ENCODE measurements at places on chromosomes 2 and 18.
A peak's percentile ranks its signal among the peaks of the same experiment; 100 is the strongest.

DNA sequence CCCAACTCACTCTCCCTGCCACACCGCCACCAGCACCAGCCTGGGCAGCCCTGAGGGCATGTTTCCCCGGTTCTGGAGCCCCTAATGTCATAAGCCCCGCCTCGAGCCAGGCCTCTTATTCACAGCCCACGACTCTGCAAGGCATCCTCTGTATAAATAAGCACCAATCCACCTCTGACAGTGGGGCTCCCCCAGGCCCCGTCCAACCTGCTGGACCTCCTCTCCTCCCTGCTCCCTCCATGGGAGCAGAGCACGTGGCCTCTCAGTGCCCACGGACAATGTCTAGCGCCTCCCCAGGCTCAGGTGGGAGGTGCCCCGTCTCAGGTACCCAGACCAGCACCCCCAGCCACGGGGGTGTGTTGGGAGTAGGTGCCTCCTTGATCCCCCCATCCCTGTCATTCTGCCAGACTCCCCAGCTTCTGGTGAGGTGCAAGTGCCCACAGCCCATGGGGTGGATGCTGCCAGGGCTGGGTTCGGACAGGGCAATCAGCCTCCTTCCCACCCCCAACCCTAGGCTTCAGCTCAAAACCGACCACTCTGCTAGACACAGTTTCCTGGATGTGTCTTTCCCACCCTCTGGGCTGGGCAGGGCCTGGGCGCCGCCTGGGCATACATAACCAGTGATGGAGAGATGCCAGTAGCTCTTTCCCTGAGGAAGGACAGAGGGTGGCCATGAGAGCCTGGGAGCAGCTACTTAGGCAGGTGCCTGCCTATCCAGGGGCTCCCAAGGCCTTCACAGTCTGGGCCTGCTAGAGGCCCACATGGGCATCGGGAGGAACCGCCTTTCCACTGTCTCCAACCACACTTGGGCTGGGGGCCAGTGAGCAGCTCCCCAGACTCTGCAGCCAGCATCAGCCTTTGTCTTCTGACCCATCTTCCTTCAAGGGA, 1.6 kb upstream of the ADRA2B start:
- DNase-seq, result no peak

DNA sequence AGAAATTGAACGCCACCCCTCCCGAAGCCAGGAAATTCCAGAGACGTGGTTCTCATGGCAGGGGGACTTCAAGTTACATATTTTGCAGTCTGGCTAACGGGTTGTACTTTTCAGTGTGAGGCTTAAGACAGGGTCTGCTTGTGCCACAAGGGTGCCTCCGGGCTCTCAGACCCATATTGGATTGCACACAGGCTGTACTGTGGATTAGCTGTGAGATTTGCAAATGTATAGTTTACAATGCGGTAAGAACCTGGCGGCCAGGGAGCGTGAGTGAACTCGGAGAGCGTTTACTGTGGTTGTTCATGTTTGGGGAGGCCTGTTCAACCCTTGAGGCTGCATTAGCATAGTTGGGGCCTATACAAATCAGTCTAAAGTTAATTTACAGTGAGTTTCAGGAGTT, 143.9 kb upstream of the SIX2 start:
- no peak for DNase-seq

DNA sequence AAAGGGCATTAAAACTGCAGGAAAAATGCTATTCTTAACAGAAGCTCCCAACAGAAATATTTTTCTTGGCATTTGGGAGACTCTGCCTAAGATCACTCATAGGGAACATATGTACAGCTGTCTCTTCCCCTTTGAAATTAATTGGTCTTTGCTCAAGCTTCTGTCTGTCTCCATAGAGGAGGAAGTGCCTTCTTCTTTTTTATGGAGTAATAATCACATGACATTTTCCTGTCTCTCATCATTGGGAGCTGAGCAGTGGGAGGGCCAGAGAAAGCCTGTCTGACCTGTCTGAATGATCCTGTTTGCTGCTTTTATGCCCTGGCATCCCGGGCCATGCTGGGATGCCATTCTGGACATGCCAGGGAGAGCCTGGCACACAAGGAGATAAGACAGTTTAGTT, 145.6 kb downstream of the AQP4 start:
- no peak for DNase-seq

DNA sequence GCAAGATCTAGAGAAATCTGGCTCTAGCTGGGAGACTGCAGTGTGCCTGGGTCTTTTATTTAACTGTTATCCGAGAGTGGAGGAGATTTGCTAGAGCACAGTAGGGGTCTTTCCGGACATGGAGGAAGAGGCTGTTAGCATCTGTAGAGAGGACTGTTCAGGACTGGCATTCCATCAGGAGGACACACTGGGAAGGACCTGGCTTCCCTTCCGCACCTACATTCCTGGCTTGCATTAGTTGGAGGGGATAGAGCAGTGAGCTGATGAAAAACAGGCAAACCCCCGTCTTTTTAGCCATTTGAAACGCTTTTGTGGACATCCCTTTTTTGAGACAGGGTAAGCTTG, 874 bp upstream of the PIEZO2 start:
- DNase-seq, result no peak

- no peak for DNase-seq
Measured at GRCh38 chr18:68533641-68534040, 181.3 kb downstream of the TMX3 start.

GRCh38 chr2:178627401-178627800, 147.1 kb downstream of the PLEKHA3 start:
- DNase-seq, result no peak

DNA sequence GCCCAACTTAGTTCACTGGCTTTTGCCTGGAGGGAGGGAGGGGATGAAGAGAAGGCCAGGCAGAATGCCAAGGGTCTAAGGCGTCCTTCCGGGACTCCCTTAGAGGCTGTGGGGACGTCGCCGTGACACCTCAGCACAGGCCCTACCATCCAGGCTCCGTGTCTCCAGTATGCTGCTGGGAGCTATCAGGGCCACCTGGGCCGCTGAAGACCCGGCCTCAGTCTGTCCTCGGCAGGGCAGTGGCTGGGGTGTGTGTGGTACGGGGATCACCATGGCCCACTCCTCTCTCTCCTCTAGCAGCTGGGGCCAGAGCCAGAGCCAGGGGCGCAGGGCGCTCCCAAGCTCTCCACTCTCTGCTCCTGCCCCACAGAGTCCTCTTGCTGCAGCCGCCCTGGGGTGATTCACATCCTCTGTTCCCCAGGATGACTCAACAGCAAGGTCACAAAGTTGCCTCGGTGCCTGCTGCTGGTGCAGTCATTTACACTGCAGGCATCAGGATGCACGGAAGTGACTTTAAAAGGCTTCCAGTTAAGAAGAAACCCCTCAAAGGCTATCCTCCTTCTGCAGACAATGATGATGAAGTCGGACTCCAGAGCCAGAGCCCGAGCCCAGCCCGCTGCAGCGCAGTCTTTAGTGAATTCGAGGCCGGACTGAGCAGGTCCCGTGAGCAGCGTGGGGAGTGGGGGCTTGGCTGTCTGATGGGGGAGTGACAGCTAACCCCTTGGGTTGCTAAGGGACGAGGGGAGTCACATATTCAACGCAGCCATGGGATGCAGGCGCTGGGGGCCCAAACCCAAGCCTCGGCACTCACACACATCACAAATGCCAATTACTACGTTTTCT, 31.9 kb downstream of the SNORC start:
- DNase-seq, result no peak

- DNase-seq, result no peak
Measured at GRCh38 chr2:51812138-51812866, 780.4 kb upstream of the NRXN1 start.

GRCh38 chr18:36203360-36203895, 16.1 kb downstream of the MOCOS start:
- DNase-seq, result no peak

DNA sequence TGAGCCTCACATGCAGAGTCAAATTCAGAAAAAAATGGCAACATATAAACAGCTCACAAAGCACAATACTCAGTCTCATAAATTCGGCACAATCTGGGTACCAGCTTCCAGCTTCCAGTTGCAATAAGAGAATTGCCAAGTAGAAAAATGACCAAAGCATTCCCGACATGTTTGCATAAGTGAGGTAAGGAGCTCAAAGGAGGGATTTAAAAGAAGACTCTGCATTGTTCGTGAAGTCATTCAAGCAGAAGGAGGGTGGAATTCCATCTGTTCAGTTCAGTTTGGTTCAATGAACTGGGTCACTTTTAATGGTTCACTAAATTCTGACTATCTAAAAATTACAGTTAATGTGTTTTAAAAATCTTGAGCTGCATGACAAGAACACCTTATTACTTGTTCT, 106.7 kb upstream of the KLHL14 start:
- DNase-seq, result no peak

DNA sequence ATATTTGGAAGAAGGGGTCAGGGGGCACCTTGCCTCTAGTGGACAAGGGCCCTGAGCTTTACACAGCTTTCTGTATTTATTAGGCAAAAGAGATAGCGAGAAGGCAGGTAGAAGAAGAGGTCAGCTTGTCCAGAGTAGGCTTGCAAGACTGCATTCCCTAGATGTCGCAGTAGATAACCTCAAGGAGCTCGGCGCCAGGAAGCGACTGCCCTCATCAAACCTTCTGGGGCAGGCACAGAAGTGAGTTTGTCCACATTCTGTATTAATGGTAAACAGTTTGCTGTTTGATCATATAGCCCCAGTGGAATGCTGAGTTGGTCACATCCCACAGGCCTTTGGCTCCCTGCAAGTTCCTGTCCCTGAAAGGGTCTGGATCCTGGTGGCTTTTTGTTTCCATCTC, 7.0 kb downstream of the CHCHD5 start:
- no peak for DNase-seq

DNA sequence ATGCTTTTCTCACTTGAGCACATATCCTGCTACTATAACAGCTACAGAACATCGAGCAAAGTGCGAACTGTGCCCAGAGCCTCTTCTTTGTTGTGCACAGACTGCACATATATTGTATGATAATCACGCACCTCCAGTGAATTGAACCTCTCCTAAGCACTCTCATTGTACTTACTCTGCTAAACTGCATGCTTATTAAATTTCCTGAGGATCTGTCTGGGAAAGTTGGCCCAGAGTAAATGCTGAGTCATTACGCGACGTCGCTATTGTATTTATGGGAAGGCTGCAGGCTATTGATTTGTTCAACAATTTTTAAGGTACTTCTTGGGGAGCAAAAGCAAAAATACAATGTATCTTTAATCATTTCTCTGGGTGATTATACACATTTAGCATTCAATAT, 399.6 kb upstream of the DSEL start:
- no peak for DNase-seq

DNA sequence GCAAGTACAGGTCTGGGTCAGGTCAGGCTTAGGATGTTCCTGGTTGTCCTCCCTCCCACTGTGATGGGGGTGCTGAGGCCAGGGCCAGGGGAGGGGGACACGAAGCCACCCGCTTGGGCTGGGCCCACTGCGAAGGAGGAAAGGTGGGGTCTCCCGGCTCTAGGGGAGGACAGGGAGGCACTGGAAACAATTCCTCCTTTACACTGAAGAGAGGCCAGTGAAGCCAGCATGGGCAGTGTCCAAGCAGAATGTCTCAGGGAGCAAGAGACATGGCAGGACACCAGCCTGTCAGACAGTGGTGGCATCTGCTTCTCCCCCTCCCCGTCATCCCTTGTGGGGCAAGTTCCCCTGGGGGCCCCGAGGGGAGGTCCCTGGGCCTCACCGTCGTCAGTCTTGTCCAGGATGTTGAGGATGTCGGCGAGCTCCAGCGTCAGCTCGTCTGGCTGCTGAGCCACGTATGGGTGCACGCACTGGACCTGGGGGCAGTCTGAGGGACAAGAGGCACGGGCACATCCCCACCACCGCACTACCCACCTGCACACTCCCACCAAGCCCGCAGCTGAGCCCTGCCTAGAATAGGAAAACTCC, 10.8 kb downstream of the SNORC start:
- no peak for DNase-seq

DNA sequence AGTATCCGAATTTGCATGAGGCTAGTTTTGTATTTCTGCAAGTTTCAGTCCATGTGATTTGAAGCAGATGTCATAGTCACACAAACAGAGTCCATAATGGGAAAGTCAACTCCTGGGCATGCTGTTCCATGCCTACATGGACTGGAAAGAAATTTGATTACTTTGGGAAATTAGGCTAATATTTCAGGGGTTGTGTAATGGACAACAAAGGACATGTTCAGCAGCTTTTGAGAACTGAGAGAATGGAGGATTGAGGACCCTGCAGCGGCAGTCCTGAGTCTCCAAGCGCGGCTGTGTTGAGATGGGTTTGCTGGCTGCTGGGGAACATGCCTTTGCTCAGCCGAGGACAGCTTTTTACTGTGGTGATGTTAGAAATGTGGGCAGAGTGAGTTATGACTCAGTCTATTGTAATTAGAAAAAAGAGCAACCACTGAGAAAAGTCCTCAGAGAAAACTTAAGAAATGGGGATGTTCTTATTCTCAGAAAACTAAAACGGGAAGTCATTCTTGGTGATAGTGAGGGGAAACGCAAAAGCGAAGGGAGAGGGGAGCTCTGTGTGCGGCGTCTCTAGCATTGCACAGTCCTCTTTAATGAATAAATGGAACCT, 149.2 kb downstream of the FAM210A start:
- DNase-seq, result no peak

- no peak for DNase-seq
Measured at GRCh38 chr2:54726940-54727339, 3.5 kb downstream of the EML6 start.

- DNase-seq, result peak; percentile 9
Measured at GRCh38 chr18:23887035-23887434, 127.5 kb upstream of the TTC39C start.

DNA sequence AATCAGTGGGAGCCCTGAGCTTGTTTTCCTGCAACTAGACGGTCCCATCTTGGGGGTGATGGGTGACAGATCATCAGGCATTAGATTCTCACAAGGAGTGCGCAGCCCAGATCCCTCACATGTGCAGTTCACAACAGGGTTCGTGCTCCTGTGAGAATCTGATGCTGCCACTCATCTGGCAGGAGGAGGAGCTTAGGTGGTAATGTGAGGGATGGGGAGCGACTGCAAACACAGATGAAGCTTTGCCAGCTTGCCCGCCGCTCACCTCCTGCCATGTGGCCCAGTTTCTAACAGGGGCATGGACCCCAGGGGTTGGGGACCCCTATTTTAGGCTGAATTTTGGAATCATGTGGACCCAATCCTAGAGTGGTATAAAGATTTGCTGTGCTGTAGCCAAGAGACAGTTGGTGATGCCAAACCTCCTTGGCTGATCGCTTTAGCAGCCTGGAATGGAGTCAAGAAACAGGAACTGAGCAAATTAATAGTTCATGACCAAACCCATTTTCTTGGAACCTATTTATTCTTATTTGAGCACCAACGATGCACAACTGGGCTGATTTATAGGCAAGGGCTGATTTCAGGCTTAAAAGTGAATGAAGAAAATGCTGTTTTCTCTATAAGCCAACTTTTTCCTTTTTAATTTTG, 25.7 kb downstream of the LPIN1 start:
- no peak for DNase-seq
